Brain microvascular endothelial cell (primary cell): ENCODE measurements at places on chromosomes 4 and X.

DNA sequence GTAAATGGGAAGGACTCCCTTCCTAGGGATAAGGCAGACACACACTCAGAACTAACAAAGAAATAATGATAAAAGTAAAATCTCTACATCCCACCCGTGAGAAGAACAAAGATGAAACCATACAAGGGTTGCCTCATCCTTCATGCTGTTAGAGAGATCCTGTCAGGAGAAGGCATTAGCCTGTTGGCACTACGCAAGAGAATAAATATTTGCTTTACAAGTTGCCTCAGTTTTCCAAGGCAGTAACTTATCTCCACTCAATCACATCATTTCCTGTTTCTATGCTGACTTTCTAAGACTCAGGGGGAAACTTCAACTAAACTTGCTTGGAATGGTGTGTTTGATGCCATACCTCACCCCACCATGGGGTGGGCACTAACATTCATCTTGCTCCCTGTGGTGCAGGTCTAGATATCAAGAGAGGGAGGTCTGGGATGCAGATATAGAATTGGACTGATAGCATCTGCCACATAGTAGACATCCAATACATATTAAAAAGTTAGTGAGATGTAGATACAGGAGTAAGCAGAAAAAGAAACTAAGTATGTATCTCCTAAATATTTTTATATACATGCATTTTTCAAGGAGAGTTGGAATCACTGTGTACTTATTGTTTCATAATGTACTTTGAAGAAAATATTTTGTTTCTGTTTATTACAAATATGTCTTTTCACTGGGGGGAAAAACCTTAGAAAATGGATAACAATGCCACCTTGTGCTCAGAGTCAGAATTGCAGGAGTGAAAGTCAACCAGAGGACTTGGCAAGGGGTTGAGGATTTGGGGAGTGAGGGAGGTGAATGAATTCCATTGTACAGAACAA lies 57.2 kb upstream of the BEX4 start:
- peak; percentile 29 for DNase-seq

GRCh38 chrX:120304256-120304655 lies 7.0 kb downstream of the TMEM255A start:
- no peak for DNase-seq

GRCh38 chrX:53374222-53374820 lies 48.1 kb downstream of the SMC1A start:
- no peak for DNase-seq

DNA sequence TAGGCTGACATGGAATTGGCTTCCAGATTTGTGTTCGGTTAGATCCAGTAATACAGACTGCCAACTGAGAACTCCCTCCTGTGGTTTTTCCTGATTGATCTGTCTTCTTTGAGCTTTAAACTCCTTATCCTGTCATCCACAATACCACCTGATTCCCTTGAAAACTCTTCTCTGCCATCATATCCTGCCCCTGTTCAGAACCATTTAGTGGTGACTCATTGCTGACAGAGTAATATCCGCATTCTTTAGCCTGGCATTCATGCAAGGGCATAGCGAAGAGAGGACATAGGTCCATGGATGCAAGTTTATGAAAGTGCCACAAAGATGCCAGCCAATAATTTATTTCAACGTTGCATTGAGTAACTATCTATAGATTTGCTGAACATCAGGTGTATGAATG lies 76.6 kb downstream of the ITIH6 start:
- DNase-seq: no peak

DNA sequence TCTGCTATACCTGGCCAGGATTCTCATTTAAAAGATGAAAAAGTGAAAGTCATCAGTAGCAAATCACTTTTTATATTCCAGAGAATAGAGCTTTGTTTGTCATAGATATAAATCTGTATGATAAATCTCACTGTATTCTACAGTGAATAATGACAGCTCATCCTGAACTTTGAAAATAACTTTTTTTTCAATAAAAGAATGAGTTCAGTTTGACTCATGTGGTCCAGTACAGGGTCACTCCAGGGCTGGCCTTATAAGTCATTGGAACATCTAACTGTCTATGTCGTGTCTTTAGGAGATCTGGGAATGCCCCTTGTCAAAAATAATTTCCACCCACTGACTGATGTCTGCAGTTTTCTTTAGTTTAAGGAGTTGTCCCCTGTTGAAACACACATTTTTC lies 18.5 kb upstream of the CXCL8 start:
- DNase-seq: peak; percentile 73
